ENCODE measurements at places on chromosomes 2 and 18. TPM values are rescaled to one million over a fixed set of nuclear protein-coding genes. Genes with fewer than 3 reads are reported as not detected.
A peak's percentile ranks its signal among the peaks of the same experiment; 100 is the strongest.

DNA sequence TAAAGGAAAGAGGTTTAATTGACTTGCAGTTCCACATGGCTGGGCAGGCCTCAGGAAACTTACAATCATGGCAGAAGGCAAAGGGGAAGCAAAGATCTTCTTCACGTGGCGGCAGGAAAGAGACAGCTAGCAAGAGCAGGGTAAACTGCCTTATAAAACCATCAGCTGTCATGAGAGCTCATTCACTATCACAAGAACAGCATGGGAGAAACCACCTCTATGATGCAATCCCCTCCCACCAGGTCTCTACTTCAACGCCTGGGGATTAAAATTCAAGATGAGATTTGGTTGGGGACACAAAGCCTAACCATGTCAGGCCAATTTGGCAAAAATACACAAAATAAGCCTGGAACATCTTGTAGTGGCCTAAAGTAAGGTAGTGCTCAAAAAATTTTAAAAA lies 152.6 kb downstream of the COL6A3 start:
- no peak overlapping the region for H3K4me3 ChIP-seq
- peaks cover 11% of the 10 kb centered on the region for H3K4me1 ChIP-seq
- H3K27ac ChIP-seq, result no peak overlapping the region
- H3K27me3 ChIP-seq, result no peaks in the 10 kb centered on the region
- no peak for DNase-seq
- H3K36me3 ChIP-seq, result no peaks in the 10 kb centered on the region

DNA sequence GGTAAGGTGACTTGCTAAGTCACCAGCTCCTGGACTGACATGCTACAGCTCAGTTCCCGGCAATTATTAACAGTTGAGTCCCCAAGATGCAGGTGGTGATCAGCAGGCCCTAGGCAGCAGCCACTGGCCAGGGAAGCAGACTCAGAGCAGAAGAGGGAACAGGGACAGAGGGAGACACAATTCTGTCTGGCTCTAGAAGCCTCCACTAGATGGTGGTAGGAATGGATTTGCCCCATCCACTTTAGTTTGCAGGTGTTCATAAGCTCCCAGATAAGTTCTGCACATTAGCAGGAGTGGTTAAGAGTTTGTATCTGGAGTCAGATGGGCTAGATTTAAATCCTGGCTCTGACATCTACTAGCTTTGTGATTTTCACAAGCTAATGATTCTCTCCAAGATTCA lies 25.5 kb upstream of the SLC1A4 start:
- H3K36me3 ChIP-seq, result no peaks in the 10 kb centered on the region
- no peak overlapping the region for H3K4me3 ChIP-seq
- no peak overlapping the region for H3K27ac ChIP-seq
- H3K4me1 ChIP-seq, result no peaks in the 10 kb centered on the region
- DNase-seq, result no peak

DNA sequence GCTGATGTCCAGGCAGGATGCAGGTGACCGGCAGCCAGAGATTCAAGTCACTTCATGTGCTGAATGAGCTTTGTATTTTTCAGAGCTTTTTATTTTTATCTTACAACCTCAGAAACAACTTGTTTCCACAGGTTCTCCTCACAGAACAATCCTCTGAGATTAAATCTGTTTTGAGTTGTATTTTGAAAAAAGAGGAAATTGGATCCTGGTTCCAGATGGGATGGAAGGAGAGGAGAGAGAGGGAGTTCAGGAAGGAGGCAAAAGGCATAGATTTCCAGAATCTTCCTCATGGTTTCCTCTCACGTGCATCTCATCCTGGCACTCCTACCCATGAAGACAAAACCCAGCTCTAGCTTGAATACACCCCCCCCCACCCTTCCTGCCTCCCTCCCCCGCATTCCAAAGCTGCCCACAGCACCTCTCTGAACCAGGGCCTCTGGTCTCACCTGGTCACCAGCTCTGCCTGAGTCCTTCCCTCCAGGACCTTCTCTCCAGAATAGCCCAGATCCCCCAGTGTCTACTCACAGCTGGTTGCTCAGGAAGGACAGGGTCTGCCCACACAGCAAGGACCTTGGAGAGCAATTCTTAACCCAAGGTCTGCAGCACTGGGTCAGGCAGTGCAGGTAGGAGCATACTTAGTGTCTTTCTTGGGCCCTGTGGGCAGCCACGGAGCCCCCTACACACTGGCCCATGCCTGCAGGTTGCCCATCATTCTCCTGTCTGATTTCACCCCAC lies 104.7 kb downstream of the ZFP36L2 start:
- H3K36me3 ChIP-seq, result no peaks in the 10 kb centered on the region
- H3K4me3 ChIP-seq, result no peak overlapping the region
- DNase-seq, result no peak

- peak overlapping the region; percentile 71 for H3K27ac ChIP-seq
- peak; percentile 38 for DNase-seq
- no peaks in the 10 kb centered on the region for H3K36me3 ChIP-seq
- no peak overlapping the region for H3K4me3 ChIP-seq
- peaks cover 36% of the 10 kb centered on the region for H3K4me1 ChIP-seq
- no peaks in the 10 kb centered on the region for H3K27me3 ChIP-seq
These were observed 82.8 kb upstream of the HAAO start for GRCh38 chr2:42874949-42875801.

DNA sequence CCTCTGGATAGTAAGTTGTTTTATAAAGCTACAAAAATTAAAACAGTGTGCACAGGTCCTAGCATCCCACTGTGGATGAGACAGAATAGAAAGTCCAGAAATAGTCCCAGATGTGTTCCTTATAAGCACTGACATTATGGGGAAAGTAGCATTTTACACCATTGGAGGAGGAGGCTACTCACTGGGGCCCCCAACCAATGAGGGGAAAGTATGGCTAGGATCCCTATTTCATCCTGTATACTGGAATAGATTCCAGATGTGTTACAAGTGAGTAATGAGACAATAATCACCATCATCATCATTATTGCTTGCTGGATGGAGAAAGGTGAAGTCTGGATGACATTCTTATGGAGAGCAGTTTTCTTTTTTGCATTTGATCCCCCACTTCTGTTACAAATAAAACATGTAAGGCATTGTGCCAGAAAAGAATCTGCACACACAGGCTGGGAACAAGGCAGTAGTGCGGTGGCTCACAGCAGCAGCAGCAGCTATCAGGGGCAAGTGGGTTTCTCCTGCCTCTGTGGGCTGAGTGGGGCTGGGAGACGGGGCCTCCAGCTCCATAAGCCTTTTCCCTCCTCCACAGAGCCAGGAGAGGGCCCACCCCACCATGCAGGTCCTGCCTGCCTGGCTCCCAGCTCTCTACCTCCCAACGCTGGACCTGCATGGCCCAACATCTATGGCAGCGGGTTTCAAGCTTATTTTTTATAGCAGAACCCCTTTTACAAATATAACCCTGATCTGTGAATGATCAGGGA lies 5.0 kb downstream of the ARID5A start:
- no peak overlapping the region for H3K27ac ChIP-seq
- DNase-seq, result no peak
- no peak overlapping the region for H3K4me3 ChIP-seq
- H3K4me1 ChIP-seq, result peaks cover 69% of the 10 kb centered on the region
- no peaks in the 10 kb centered on the region for H3K27me3 ChIP-seq

- H3K27ac ChIP-seq, result no peak overlapping the region
- H3K36me3 ChIP-seq, result no peaks in the 10 kb centered on the region
- H3K4me3 ChIP-seq, result no peak overlapping the region
- H3K4me1 ChIP-seq, result no peaks in the 10 kb centered on the region
These were observed 9.2 kb downstream of the CHST9 start for GRCh38 chr18:27175914-27176313.

DNA sequence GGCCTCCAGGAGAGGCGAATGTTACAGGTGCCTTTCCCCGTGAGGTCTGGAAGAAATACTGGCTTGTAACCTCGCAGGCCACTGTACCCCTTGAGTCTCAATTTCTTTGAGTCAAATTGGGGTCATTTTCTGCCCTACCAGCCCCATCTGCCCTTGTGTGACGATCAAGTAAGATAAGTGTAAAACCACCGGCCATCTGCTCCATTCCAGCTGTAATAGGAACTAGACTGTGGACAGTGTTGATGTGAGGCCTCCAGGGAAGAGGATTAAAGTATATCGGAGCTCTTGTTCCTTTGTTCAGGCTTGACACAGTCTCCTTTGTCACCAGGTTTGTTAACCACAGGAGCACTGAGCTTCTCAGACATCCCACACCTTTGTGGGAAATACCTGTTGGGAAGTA lies 65.6 kb downstream of the MRPS9 start:
- no peak for DNase-seq
- H3K4me1 ChIP-seq, result no peaks in the 10 kb centered on the region

DNA sequence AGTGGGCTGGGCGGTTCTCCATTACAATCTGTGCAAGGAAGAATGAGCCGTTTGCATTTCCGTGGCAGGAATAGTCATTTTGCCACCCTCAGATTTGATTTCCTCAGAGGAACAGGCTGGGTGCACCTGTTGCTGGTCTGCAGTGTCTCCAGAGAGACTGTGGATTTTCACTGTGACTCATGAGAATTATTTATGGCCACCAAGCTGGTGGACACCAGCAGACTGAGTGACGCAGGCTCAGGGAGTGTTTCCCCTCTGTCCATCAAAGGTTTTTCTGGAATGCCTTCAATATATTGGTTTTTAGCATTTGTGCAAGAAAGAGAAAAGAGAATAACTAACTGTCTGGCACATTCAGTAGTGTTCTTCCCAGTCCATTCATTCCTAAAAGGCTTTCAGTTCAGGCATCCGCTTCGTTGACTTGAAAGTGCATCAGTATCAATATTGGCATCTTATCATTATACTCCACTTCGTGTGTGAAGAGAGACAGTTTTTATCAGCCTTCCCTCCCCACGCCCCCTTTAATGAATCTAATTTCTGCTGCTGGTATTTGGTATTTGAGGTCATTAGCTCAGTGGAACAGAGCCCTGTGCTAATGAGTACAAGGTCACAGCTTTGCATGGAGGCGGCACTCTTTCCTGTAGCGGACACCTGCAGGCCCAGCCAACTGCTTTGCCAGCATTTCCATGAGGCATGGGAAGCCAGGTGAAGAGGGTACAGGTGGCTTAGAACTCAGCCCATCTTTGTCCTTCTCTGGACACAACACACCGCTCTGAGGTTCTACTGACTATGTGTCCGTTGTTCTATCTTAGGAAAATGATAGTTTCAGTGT lies 39.9 kb downstream of the PRKCE start:
- no peaks in the 10 kb centered on the region for H3K36me3 ChIP-seq
- no peak overlapping the region for H3K27ac ChIP-seq
- no peaks in the 10 kb centered on the region for H3K27me3 ChIP-seq
- H3K4me1 ChIP-seq, result peaks cover 27% of the 10 kb centered on the region
- no peak for DNase-seq

DNA sequence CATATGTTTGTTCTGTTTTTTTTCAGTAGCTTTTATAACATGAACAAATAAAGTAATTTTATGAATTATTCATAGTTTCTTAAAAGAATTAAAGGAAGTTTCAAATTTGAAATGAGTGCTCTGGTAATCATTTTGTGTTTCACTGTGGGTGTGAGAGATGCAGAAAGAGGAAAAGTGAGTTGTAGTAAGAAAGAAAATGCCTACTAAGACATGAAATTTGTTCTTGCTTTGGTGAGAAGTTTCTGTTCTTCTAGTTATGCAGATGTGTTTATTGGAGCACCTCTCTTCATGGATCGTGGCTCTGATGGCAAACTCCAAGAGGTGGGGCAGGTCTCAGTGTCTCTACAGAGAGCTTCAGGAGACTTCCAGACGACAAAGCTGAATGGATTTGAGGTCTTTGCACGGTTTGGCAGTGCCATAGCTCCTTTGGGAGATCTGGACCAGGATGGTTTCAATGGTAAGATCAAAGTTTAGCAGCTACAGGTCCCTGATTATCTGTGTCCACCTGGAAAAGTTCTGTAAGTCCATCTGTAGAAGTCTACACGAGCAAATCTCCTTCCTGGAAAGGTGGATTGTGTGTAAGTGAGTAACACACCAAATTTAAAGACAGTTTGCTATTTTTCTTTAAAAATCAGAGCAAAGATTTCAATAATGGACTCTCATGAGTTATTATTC lies 51.4 kb downstream of the ITGAV start:
- H3K27ac ChIP-seq, result no peak overlapping the region
- H3K36me3 ChIP-seq, result peaks cover 55% of the 10 kb centered on the region
- no peaks in the 10 kb centered on the region for H3K27me3 ChIP-seq

DNA sequence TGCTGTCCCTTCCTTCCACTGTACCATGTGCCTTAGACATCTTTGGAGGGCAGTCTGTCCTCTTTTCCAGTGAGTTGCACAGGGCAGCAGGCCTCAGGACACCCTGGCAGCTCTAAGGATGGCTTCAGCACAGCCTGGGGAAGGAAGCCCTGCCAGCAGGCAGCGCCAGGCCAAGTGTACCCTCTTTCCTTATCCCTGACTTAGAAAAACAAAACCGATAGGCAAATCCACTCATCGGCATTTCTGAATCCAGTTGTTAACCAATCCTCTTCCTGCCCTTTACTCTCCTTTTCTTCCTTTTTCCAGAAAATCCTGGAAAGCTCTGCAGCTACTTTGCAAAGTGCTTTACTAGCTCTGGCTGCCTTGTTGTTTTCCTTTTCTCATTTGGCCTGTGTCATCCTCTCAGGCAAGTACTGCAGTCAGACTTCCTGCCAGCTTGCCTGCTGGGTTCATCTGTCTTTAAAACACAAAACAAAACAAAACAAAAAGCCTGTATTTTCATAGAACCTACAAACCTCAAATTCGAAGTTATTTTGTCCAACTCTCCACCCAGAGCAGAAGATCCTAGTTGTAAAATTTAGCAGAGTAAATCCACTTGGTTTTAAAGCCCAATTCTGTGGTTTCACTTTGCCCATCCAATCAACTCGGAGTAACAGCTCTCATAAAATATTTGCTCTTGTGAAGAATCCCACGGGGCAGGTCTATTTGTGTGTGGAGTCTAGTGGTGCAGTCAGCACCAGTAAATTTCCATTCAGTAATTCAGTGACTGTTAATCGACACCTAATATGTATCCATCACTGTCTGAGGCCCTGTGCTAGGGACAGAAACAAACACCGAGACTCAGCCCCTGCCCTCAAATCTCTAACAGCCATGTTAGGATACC lies 45.2 kb downstream of the PCBP1 start:
- H3K36me3 ChIP-seq, result no peaks in the 10 kb centered on the region
- H3K4me3 ChIP-seq, result peak overlapping the region; percentile 12
- peak; percentile 33 for DNase-seq
- no peaks in the 10 kb centered on the region for H3K27me3 ChIP-seq
- H3K4me1 ChIP-seq, result peaks cover 31% of the 10 kb centered on the region

DNA sequence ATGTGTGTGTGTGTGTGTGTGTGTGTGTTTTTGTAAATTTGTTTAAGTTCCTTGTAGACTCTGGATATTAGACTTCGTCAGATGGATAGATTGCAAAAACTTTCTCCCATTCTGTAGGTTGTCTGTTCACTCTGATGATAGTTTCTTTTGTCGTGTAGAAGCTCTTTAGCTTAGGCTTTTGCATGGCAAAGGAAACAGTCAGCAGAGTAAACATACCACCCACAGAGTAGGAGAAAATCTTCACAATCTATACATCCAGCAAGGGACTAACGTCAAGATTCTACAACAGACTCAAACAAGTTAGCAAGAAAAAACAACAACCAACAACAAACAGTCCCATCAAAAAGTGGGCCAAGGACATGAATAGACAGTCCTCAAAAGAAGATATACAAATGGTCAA lies 336.7 kb upstream of the ATP5MC3 start:
- H3K4me1 ChIP-seq, result no peaks in the 10 kb centered on the region
- DNase-seq, result no peak
- no peaks in the 10 kb centered on the region for H3K27me3 ChIP-seq
- H3K27ac ChIP-seq, result no peak overlapping the region
- no peak overlapping the region for H3K4me3 ChIP-seq

- DNase-seq, result no peak
- H3K36me3 ChIP-seq, result no peaks in the 10 kb centered on the region
- H3K27me3 ChIP-seq, result no peaks in the 10 kb centered on the region
- H3K27ac ChIP-seq, result no peak overlapping the region
These were observed 253.4 kb downstream of the IKZF2 start for GRCh38 chr2:212898011-212898410.

- no peaks in the 10 kb centered on the region for H3K27me3 ChIP-seq
- no peaks in the 10 kb centered on the region for H3K36me3 ChIP-seq
- peaks cover 63% of the 10 kb centered on the region for H3K4me1 ChIP-seq
- no peak overlapping the region for H3K4me3 ChIP-seq
These were observed 2.5 kb downstream of the HPCAL1 start for GRCh38 chr2:10305254-10305635.

Gene UGT1A4
- not detected for total RNA-seq

Gene ANKRD53
- total RNA-seq, result 0.52 TPM
